Stimulated activated CD4-positive, alpha-beta T cell treated with anti-CD3 and anti-CD28 coated beads, Interleukin-1b, Interleukin-23, amount 100 ng/mL, for 1 hour (primary cell): ENCODE measurements at places on chromosomes 3 and 15.

GRCh38 chr3:50617911-50618481 is 1.0 kb downstream of the MAPKAPK3 start:
- no peak for DNase-seq

GRCh38 chr15:57470543-57470942 is 94.2 kb downstream of the CGNL1 start:
- DNase-seq = no peak

DNA sequence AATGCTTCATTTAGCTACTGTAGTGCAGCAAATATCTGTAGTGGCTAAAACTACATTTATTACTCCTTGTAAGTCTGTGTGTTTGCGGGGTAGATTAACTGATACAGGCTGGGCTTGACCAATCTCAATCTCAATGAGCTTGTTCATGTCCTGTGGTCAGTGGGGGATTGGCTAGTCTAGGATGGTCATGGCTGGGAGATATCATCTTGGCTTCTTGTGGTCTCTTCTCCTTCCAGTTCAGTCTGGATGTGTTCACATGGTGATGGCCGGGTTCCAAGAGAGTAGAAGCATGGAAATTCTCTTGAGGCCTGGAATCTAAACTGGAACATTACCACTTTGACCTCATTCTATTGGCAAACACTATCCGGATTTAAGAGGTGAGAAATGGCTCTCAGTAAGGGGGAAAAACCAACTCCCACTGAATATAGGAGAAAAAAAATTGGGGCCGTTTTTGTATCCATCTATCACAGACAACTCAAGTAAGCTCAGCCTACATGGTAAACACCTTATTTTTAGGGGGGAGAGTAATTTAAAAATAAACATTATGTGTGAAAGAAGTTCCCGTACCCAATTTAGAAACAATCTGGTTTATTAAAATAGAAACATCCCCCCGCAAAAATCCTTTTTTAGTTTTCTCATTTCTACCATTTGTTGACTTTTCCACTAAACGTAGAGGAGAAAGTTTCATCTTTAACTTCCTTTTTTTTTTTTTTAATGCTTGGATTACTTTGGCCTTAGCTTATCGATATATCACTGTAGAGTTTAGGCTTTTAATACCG is 284.9 kb upstream of the TBC1D5 start:
- no peak for DNase-seq

DNA sequence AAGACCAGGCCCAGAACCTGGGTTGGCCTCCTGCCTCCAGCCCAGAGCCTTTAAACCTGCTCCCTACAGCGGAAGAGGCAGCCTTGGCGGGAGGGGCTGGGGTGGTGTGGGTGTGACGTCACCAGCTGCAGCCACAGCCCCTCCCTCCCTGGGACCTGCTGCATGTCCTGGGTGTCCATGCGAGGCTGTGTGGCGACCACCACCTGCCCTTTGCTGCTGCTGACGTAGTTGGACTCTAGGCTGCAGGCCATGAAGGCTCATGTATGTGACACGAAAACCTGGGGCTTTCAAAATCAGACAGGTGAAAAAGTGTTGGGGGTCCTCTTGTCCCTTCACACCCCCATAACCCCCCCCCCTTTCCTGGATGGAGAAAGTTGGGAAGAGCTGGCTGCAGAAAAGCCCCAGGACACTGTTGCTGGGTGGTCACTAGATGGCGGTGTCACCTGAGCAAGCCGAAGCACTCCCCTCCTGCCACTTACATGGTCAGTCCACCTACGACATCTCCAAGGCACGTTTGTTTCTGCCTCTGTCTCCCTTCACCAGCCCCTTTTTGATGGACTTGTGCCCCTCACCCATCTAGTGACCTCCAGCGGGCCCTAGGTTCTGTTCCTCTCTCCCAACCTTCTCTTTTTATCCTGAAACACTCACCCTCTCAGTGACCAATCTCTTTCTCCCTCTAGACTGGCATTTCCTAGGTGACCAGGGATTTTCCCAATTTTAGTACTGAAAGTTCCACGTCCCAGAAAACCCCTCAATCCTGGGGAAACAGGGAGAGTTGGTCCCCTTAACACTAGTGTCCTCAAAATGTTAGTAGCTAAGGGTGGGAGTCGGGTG is 35.2 kb downstream of the SLC6A20 start:
- peak; percentile 7 for DNase-seq

DNA sequence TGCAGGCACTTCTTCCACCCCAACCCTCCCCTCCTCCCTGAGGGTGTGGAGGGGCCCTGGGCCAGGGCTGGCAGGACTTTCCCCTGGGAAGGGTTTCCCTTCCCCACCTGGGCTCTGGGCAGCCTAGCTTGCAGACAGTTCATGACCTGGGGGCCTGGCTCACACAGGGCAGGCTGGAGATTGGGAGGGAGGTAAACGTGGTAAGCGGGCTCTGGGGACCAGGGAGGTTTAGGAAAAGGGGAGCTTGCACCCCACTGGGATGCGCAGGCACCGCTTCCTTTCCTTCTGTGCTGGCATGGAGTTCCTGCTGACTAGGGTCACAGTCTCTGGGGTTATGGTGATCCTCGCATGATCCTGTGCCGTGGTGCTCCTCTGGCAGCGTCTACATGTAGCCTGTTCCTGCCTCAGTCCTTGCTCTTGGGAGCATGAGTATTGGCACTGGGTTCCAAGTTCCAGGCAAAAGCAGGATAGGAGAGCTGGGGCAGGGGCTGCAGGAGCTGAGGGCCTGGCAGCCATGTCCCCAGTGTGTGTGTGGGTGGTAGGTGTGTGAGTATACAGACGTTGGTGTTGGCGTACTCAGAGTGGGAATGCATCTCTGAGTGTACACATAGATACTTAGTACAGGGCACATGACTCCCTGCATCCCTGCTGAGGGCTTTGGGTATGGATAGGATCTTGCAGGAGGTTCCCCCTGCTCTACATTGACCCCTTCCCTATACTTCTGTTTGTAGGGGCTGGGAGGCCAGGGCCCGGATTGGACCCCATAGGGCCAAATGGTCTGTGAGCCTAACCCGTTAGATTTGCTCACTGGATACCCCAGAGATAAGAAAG is 6.9 kb downstream of the GLYCTK start:
- no peak for DNase-seq

GRCh38 chr3:14434126-14434497 is 31.7 kb downstream of the SLC6A6 start:
- DNase-seq = no peak

GRCh38 chr3:71421820-71422566 is 161.5 kb downstream of the FOXP1 start:
- no peak for DNase-seq

DNA sequence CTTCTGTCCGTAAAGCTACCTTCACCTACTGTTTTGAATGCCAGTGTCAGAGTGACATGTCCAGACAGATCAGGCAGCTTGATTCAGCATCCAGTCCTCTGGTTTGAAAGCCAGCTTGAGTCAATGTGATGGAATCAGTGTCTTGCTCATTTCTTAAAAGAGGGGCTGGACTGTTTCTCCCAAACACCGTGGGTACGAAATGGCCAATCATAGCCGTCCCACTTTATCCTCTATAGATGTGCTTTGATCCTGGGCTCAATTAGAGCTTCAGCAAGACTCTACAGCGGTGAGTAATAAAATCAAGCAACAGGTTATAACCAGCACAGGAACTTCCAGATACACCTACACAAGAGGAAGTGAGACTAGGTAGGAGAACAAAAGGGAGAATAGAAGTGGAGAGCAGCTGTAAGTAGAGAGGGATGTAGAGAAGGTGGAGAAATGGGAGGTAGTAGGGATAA is 17.0 kb upstream of the OR5K1 start:
- DNase-seq = no peak

- DNase-seq = no peak
These were observed 9.6 kb upstream of the ATP13A3 start for GRCh38 chr3:194496217-194496919.

DNA sequence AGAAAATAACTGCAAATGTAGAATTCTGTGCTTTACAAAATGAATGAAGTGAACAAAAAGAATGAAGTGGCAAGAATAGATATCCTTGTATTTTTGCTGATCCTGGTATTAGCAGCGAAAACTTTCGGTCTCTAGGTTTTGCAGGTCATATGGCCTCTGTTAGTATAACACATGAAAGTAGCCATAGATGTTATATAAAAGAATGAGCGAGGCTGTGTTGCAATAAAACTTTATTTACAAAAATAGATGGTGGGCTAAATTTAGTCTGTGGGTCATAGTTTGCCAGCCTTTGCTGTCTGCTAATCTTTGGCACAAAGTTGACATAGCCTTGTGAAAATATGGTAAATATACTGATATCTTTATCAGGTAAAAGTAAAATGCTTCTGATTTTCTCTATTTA is 35.2 kb downstream of the SEC22A start:
- DNase-seq = no peak

- no peak for DNase-seq
These were observed 24.2 kb upstream of the CD96 start for GRCh38 chr3:111517801-111518200.

- no peak for DNase-seq
These were observed 1105.8 kb downstream of the IGSF11 start for GRCh38 chr3:117928836-117929235.

DNA sequence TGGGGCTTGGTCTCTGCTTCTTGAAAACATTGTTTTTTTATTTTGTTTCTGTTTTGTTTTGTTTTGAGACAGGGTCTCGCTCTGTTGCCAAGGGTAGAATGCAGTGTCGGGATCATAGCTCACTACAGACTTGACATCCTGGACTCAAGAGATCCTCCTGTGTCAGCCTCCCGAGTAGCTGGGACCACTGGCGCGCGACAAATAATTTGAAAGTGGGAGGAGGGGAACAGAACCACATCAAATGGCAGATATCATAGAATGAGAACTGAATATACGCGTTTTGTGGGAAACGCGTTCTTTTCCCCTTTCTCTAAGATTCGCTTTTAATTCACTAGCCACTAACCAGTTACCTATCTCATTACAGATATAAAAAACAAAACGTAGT is 641 bp upstream of the VPS13C start:
- DNase-seq = no peak

DNA sequence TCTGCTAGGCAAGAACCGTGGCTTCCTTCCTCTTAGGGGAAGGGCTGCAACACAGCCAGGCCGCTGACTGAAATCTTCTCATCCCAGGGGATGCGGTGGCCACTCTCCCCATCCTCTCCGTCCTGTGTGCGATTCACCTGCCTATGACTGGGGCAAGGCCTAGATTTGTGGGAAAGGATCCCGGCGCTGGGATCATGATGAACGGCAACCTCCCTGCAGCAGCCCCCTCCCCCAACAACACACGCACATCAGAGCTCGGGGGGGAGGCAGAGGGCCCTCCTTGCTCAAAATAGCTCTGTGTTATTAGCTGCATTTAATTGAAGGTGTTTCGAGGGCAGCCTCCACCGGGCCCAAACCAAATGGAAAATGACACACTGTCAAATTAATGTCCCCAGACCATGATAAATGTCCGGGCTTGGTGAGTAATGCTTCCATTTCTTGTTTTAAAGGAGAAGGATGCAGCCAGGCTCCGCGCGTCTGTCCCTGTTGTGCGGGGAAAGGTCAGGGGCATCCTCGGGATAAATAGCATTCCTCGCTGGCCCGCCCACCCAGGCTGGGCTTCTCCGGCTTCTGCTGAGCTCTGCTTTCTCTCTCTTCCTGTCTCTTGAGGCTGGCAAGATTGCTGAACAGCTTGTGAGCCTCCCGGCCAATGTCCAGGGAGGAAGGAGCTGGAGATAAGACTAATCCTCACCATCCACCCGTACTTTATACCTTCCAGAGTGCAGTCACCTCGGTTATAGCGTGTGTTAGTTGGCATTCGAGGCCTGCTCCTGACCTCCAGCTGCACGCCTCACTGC is 56.4 kb upstream of the TLE3 start:
- DNase-seq = no peak

- DNase-seq = peak; percentile 18
These were observed at the start of gene CYP1A1 for GRCh38 chr15:74725225-74725774. TSS of gene CYP1A1 (minus strand) at chr15:74725528. CDS start at chr15:74723097, 2,431 bp downstream.

- DNase-seq = no peak
These were observed 50.3 kb downstream of the PAK2 start for GRCh38 chr3:196789885-196790359.

- DNase-seq = no peak
These were observed 1.5 kb upstream of the CACNA2D3 start for GRCh38 chr3:54120657-54121413.

- no peak for DNase-seq
These were observed 59.1 kb upstream of the SPATA12 start for GRCh38 chr3:57001356-57001755.

GRCh38 chr15:25391971-25392721 is 46.7 kb downstream of the UBE3A start:
- no peak for DNase-seq

- DNase-seq = no peak
These were observed 13.5 kb upstream of the LINGO1 start for GRCh38 chr15:77646104-77646694.

DNA sequence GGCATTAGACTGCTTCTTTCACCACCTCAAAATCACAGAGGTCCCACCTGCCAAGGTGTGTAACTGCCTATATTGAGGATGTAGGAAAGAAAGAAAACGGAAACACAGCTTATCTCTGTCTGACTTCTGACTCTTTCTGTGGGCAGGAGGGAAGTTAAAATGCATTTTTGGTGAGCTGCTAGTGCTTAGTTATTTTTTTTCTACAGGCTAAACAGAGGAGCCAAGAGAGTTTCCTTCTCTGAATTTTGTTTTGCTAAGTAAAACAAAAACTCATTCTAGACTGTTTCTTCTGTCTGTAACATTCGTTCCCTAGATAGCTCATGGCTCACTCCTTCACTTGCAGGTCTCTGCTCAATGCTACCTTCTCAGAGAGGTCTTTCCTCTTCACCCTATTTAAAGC is 18.8 kb upstream of the AMOTL2 start:
- no peak for DNase-seq

- DNase-seq = no peak
These were observed 38.0 kb downstream of the ACAN start for GRCh38 chr15:88841236-88841635.

DNA sequence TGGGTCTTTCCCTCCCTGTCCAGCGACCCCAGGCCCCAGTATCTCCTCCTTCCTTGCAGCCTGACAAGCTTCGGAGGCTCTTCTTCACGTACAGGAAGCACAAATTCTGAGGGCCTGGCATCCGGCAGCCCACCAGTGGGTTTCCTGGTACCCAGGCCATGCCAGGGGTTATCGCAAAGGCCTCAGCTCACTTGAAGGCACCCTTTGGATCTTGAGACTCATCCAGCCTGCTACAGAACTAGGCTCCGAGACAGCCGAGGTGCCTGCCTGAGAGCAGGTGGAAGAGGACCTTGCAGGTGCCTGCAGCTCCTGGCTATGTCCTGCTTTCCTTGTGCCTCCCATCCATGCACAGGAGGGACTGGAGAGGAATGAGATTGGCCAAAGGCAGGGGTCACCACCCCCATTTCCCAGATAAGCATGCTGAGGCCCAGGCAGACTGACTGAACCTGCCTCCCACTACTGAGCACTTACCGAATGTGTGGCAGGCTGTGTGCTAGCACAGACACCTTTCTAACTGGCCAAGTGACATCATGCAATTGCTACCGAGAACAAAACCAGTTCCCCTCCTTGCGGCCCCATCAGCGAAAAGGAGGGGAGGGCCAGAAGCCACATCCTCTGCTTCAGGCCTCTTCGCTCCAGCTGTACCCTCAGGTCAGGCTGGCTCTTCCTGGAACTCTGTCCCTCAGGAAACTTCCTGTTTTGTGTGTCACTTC is 11.2 kb downstream of the SH2D7 start:
- DNase-seq = no peak

GRCh38 chr3:57078635-57079473 is 18.4 kb downstream of the SPATA12 start:
- DNase-seq = no peak

GRCh38 chr15:40336744-40337122 is 4.0 kb downstream of the CCDC9B start:
- no peak for DNase-seq
